Fibroblast of the aortic adventitia (primary cell): ENCODE measurements at places on chromosomes 3 and 15. TPM values are rescaled to one million over a fixed set of nuclear protein-coding genes. Genes with fewer than 3 reads are reported as not detected.

The WDR93 gene
- total RNA-seq = 0.09 and 0.49 TPM in 2 replicates

- DNase-seq = peak; percentile 39
These were observed 391.9 kb upstream of the TBL1XR1 start for GRCh38 chr3:177589041-177589650.

- no peak for DNase-seq
These were observed 38.2 kb downstream of the VPS8 start for GRCh38 chr3:184850201-184850600.

The NR1I2 gene
- total RNA-seq = 0.27 TPM in 1 of 2 replicates, not detected in the other

The DGKG gene
- 0.08 and 0.27 TPM in 2 replicates for total RNA-seq

DNA sequence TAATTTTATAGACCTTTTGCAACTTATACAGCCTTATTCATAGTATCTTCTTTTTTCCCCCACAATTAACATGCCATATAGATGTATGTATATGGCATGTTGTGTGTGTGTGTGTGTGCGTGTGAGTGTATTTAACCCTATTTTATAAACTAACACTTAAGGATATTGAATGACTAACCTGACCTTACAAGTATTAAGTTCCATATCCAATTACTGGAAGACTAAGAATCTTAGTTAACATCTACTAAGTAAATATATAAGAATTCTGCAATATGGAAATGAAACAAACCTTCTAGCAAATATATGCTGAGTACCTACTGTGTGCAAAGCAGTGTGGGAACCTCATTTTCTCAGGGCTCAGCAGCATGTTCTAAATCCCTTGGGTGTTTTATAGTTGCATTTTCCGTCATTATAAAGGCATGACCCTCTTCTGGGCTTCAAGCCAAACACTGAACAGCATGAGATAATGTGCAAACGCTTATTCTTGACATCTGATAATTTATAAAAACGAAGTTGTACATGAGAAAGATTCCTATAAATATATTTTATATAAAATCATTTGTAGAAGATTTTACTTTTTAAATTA, 105.5 kb downstream of the NLGN1 start:
- DNase-seq = peak; percentile 35

GRCh38 chr15:57885435-57885834, 178.9 kb downstream of the POLR2M start:
- DNase-seq = no peak

The C3orf80 gene
- 0.63 and 1.8 TPM in 2 replicates for total RNA-seq

DNA sequence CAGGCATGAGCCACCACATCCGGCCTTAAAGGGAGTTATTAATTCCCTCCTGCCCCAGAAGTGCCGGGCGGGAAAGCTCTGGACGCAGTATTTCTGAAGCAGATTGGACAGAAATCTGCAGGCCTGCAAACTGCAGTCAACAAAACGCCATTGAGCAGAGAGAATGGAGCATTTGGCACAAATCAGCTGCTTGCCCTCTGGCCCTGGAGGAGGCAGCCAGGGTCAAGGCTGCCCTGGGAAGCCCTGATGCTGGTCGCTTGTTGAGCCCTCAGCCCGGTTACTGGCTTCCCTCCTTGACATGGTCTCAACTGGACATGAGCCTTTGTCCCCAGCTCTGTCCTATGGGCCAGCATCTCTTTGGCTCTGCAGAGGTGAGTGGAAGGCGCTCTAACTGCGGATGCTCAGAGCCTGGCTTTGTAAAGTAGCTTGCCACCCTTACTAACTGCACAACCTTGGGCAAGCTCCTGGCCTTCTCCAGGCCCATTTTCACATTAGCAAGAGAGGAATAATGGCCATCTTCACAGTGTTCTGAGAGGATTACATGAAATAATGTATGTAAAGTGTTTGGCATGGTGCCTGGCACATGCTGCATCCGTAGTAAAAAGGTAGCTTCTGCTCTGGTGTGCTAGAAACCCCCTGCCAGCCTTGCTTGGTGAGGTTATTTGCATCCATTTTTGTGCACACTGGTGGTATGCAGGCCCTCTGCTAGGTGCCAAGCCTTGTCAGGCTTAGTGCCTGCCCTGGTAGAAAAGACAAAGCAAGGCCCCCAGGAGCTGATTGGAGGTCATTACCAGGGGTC, 4.1 kb downstream of the SEMA4B start:
- no peak for DNase-seq

DNA sequence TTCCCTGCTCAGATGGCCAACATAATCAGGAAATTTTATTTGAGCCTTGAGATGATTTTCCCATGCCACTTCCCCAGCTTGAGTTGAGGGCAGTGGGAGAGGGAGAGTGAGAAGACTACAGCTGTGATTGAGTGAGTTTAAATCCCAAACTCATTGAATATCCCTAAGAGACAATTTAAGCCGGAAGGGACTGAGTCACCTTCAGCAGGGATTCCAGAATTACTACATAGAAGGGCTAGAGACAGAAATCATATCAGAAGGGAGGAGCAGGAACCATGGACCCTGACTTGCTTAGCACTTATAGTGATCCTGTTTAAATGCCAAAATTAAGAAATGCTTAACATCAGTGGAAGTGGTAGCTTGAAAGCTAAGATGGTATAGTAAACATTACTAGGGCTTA, 312.2 kb upstream of the SLCO3A1 start:
- peak; percentile 35 for DNase-seq

The RGMA gene
- 3.1 and 6.1 TPM in 2 replicates for total RNA-seq

- no peak for DNase-seq
These were observed 343.5 kb upstream of the UBE2E2 start for GRCh38 chr3:22859618-22860017.

GRCh38 chr3:52574056-52574965, 37.9 kb downstream of the UQCC5 start:
- DNase-seq = peak; percentile 13

DNA sequence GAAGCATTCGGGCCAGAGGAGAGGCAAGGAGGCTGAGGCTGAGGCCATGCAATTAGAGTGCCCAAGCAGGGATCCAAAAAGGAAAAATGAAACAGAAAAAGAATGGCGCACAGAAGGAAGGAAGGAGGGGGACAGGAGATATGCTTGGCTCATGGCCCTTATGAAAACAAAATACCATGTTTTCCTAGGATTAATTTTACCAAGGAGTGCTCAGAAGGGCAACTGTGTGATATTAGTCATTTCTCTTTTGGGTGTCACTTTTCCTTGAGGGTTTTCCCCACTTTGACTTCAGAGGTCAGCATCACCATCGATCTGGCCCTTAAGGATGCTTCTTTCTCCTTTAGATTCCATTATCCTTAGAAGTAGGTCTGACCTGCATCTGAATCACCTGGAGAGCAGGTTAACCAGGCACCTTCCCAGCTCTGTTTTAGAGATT, 1.4 kb downstream of the PARP14 start:
- DNase-seq = no peak

DNA sequence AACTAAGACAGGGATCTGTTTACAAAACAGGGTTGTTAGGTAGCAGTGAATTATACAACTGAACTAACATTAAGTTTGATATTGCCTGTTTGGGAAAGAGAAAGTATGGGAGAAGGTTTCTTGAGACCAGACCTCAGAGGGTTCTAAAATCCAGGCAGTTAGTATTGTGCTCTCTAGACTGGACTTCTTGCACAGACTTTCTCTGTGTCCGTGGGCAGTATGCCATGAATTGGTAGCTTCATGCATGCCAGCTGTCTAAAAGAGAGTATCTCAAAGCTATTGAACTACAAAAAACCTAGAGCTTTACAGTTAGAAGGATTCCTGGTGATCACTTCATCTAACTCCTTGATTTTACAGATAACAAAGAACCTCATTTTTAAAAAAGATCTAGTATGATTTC, 12.5 kb downstream of the SAMD7 start:
- DNase-seq = no peak

DNA sequence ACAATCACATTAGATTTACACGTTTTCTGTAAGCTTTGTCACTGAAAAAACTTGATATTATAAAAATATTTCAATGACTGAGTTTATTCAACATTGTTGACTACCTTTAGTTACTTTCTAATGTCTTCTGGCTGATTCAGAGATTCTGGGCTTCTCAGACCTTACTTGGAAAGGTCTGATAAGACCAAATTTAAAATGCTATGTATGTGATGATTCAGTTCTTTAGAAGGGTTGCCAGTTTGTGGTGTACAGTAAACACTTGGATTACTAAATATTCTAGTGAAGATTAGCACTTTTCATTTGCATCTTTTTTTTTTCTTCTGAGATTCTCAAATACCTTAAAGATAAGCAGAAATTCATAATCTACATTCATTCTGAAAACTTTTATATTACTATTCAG, 49.8 kb downstream of the SGO1 start:
- DNase-seq = peak; percentile 20
